Body of pancreas (tissue), 4 donors: ENCODE measurements at places on chromosomes 7 and 10. TPM values are rescaled to one million over a fixed set of nuclear protein-coding genes. Genes with fewer than 3 reads are reported as not detected.

Gene MAP3K8
- 11.2 TPM for total RNA-seq

DNA sequence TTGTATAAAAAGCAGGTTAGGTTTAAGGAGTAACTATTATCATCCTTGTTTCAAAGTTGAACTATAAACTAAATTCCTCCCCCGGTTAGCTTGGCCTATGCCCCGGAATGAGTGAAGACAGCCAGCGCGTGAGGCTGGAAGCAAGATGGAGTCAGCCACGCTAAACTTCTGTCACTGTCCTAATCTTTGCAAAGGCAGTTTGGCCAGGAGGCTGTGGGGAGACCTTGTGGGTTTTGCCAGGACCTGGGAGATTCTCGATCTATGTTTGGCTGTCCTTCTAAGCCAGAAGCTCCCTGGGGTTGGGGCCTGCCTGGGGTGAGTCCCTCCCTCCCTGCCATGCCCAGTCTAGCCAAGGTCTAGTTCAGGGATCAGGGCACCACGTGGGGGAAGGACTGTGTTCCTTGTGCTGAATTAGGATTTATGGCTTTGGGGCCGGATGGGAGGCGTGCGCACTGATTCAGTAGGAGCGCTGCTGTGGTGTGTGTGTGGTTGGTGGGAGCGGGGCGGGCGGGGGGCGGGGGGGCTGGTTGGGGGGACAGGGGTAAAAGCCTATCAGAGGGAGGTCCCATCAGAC, 871 bp upstream of the GTF2IRD1 start:
- no peaks in the 10 kb centered on the region for H3K36me3 ChIP-seq
- no peaks in the 10 kb centered on the region for H3K27me3 ChIP-seq
- H3K27ac ChIP-seq = no peak overlapping the region
- H3K4me3 ChIP-seq = no peak overlapping the region
- peak; percentile 38 for DNase-seq

Gene HYAL4
- not detected for total RNA-seq

DNA sequence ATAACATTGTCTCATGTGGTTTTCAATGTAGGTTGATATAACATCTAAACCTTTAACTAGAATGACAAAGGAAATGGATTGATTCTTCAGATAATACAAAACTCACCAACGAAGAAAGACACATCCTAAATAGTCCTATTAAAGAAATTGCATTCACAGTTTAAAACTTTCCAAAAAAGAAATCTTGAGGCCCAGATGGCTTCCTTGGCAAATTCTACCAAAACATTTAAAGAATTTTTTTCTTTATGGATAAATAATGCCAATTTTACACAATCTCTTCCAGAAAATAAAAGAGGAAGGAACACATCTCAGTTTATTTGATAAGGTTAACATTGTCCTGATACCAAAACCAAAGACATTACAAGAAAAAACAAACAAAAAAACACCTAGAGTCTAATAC, 349.5 kb downstream of the CALN1 start:
- no peak overlapping the region for H3K27ac ChIP-seq
- DNase-seq = no peak
- H3K4me1 ChIP-seq = no peaks in the 10 kb centered on the region
- no peaks in the 10 kb centered on the region for H3K27me3 ChIP-seq
- no peak overlapping the region for H3K4me3 ChIP-seq
- no peaks in the 10 kb centered on the region for H3K36me3 ChIP-seq

DNA sequence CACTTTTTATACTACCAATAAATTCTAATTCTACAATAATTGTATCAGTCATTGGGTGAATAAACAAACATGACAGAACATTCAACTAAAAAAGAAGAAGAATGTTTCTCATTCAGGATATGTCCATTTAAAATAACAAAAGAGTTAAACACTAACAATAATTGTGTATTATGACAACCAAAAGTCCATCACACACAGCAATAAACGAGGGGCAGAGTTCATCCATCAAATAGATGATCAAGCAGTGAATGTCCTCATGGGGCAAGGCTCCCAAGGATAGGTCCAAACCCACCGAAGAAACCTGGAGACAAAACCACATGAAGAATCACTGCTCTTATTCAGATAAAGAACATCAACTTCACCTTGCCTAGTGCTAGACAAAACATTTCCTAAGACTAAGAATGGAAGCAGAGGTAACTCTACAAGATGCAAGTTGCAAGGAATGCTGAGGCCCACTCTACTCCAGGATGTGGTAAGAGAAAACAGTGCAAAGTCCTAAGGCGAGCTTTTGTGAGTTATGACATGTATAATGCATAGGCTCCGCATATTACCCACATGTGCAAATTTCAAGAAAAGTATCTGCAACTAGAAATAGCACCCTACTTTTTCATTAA, 115.1 kb downstream of the PARD3 start:
- H3K27ac ChIP-seq = no peak overlapping the region
- DNase-seq = no peak
- no peaks in the 10 kb centered on the region for H3K36me3 ChIP-seq

- no peak overlapping the region for H3K27ac ChIP-seq
- H3K36me3 ChIP-seq = no peaks in the 10 kb centered on the region
- no peaks in the 10 kb centered on the region for H3K4me1 ChIP-seq
- no peak for DNase-seq
Measured at GRCh38 chr7:31940167-31940566, 130.0 kb downstream of the PDE1C start.

Gene ASB10
- total RNA-seq = not detected

Gene KAZALD1
- total RNA-seq = 1.6 TPM

- H3K36me3 ChIP-seq = peaks cover 22% of the 10 kb centered on the region
- peak overlapping the region; percentile 88 for H3K4me3 ChIP-seq
- H3K4me1 ChIP-seq = peaks cover 54% of the 10 kb centered on the region
- DNase-seq = peak; percentile 70
Measured at GRCh38 chr10:3783316-3783681, 1.7 kb downstream of the KLF6 start.

Gene ANKRD1
- total RNA-seq = 4.3 TPM

Gene C10orf53
- total RNA-seq = not detected

Gene ACBD7
- total RNA-seq = not detected

DNA sequence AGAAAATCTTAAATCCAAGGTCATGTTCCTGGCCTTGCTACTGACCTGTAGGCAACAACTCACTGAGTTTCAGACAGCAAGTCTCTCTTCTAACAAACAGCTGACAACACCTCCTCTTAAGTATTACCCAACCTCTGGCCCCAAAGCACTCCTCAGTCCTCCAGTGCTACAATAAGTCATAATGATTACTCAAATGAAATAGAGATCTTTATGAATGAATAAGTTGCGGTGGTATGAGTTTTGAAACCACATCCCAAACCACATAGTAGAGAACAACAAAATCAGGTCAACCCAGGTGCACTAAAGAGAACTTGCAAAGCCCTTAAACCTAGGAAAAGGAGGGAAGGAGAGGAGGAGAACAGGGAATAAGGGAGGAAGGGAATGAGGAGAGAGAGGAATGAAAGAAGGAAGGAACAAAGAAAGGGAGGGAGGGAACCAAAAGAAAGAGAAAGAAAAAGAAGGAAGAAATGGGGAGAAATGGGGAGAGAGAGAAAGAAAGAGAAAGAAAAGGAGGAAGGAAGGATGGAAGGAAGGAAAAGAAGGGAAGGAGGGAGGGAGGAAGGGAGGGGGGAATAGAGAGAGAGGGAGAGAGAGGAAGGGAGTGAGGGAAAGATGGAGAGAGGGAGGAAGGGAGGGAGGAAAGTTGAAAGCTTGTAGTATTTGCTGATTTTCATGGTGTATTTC, 142.8 kb upstream of the CALCR start:
- no peaks in the 10 kb centered on the region for H3K4me1 ChIP-seq
- DNase-seq = no peak
- no peak overlapping the region for H3K4me3 ChIP-seq
- no peaks in the 10 kb centered on the region for H3K36me3 ChIP-seq
- H3K27ac ChIP-seq = no peak overlapping the region
- H3K27me3 ChIP-seq = no peaks in the 10 kb centered on the region

DNA sequence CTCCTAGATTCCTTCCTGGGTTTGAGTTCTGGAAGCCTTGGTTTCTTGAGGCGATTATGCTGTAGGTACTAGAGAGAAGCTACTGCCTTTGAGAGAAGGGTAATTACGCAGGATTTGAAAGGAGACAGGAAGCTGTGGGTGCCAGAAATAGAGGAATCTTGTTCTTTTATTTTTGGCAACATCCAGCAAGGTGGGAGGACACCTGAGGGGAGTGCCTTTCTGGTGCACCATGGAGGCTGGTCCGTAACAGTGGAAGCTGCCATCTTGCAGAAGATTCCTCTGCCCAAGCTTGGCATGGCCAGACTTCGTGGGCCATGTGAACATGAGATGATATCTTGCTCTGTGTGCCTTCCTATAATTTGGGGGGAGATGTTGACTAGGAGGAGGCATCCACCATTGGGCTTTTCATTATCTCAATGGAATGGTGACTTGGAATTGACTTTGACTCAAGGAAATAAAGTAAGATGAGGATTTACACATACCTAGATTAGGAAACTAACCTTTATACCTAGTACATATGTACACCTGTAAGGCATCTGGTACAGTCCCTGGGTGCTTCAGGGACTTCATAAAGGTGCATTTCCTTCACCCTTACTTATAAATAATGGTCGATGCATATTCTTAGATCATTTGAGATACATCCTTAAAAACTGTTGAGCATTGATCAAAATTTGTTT, 98.2 kb downstream of the PFKFB3 start:
- no peaks in the 10 kb centered on the region for H3K36me3 ChIP-seq
- no peaks in the 10 kb centered on the region for H3K27me3 ChIP-seq
- no peak for DNase-seq
- peaks cover 31% of the 10 kb centered on the region for H3K4me1 ChIP-seq
- no peak overlapping the region for H3K27ac ChIP-seq

GRCh38 chr10:31606841-31607240, 287.8 kb downstream of the ZEB1 start:
- DNase-seq = no peak
- no peak overlapping the region for H3K4me3 ChIP-seq
- no peak overlapping the region for H3K27ac ChIP-seq
- no peaks in the 10 kb centered on the region for H3K36me3 ChIP-seq
- no peaks in the 10 kb centered on the region for H3K27me3 ChIP-seq

Gene ADIRF
- total RNA-seq = 115 TPM

DNA sequence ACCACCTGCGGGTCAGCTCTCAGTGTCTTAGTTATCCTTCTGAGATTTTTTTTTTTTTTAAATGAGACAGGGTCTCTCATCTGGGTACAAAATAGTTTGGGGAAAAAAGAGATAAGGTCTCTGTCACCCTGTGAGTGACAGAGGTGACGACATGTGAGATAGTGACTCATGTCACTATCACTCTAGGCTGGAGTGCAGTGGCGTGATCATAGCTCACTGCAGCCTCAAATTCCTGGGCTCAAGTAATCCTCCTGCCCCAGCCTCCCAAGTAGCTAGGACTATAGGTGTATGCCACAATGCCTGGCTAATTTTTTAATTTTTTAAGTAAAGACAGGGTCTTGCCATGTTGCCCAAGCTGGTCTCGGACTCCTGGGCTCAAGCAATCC, 10.4 kb downstream of the BLVRA start:
- H3K27ac ChIP-seq = no peak overlapping the region
- H3K4me1 ChIP-seq = peaks cover 19% of the 10 kb centered on the region
- H3K27me3 ChIP-seq = no peaks in the 10 kb centered on the region

DNA sequence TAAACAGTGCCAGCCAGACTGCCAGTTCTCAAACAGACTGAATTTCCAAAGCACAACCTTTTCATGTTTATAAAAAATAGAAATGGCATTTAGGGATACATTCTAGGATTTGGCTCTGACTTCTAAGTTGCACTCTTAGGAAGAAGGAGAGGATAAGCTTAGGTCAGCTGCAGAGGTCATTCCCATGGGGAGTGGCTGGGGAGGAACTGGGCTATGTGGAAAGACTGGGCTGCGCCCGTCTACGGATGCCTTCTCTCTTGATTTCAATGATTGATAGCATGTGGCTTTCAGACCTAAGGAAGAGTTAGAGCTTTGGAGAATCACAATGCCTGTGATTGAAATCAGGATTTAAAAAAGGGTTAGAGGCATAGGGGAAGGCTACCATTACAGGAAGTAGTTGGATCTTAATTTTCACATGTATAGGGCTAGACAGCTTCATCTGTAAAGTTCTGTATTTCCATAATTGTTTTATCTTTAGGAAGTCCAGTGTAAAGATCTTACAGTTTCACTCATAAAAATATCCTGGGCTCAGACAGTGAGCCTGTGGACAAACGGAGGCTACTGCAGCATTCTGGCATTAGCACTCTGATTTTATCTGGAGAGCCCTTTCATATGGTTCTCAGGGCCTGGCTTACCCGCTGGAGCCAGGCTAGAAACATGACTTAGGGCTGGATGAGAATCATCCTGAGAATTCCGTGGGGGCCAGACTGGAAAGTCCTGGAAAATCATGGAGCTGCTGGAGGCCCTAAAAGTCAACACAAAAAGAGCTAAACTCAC, 29.5 kb downstream of the NUDT5 start:
- no peaks in the 10 kb centered on the region for H3K4me1 ChIP-seq
- no peak overlapping the region for H3K4me3 ChIP-seq
- H3K27ac ChIP-seq = no peak overlapping the region
- H3K36me3 ChIP-seq = no peaks in the 10 kb centered on the region

DNA sequence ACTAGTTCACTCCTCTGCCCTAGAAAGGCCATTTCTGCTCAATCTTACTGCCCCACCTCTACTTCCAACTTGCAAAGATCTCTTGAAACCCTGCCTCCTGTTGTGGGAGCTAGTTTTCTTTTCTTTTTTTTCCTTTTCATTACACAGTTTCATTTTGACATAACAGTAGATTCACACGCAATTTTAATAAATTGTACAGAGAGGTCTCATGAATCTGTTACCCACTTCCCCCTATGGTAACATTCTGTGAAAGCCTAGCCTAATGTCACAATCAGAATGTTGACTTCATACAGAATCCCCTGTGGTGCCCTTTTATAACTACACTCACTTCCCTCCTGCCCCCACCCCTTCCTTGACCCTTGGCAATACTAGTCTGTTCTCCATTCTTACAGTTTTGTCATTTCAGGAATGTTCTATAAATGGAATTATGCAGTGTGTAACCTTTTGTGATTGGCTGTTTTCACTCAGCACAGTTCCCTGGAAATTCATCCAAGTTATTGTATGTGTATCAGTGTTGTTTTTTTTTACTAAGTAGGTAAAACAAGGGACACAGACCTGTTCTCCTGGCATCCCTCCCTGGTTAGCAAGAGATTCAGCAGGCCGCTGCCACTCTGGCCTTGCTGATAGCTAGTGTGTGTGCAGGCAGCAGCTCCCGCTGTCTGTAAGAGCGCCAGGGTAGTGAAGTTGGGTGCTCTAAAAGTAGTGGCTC, 21.5 kb downstream of the CHST3 start:
- peaks cover 63% of the 10 kb centered on the region for H3K4me1 ChIP-seq
- no peaks in the 10 kb centered on the region for H3K36me3 ChIP-seq
- peak; percentile 54 for DNase-seq
- no peak overlapping the region for H3K4me3 ChIP-seq
- peak overlapping the region; percentile 84 for H3K27ac ChIP-seq

- DNase-seq = no peak
- H3K4me1 ChIP-seq = no peaks in the 10 kb centered on the region
- no peaks in the 10 kb centered on the region for H3K27me3 ChIP-seq
- H3K36me3 ChIP-seq = no peaks in the 10 kb centered on the region
- H3K27ac ChIP-seq = no peak overlapping the region
Measured at GRCh38 chr7:135744938-135745702, 3.5 kb downstream of the FAM180A start.

- no peaks in the 10 kb centered on the region for H3K27me3 ChIP-seq
- DNase-seq = no peak
- peaks cover 1% of the 10 kb centered on the region for H3K36me3 ChIP-seq
- no peak overlapping the region for H3K4me3 ChIP-seq
- no peaks in the 10 kb centered on the region for H3K4me1 ChIP-seq
Measured at GRCh38 chr7:7612519-7612918, 28.0 kb upstream of the UMAD1 start.
